Fibroblast of gingiva (primary cell): ENCODE measurements at places on chromosomes 7 and 10.
A peak's percentile ranks its signal among the peaks of the same experiment; 100 is the strongest.

DNA sequence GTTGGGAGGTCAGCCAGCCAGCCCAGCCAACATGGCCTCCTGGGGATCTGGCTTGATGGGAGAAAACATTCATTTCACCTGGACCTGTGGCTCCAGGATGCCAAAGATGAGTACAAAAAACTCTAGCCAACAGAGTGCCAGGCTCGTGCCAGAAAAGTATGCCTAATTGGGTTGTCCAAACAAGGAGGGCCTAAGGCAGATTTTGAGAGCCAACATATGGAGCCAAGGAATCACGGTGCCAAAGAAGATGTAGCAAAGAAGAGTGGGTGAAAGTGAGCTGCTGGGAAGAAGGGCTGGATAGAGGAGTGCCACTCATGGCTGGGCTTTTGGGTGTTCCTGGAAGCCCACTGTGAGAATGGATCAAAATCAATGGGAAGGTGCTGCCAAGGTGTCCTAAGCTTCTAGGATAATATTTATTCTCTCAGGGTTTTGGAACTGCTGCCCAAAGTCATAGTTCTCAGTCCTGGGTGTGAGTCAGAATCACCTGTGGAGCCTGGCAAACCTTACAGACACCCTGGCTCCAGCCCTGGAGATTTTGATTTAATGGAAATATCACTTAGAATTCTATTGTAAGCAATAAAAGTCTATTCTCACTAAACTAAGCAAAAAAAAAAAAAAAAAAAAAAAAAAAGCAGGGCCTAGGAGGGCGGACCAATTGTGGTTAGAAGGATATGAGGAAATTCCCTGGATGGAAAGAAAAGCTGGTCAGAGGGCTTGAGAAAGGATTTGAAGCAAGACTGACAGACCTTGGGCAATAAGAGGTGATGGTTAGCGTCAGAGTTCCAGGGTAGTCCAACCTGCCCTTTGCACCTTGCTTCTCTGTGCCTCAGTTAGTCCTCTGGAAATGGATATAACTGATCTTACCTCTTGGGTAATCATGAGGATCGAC is 182.2 kb upstream of the PRR15 start:
- no peak for DNase-seq

- DNase-seq: no peak
Measured at GRCh38 chr10:131666091-131666490, 234.7 kb upstream of the PPP2R2D start.

- DNase-seq: no peak
Measured at GRCh38 chr7:46492466-46492865, 571.4 kb upstream of the IGFBP3 start.

GRCh38 chr7:41771717-41772116 is 68.8 kb upstream of the INHBA start:
- DNase-seq: no peak

- DNase-seq: no peak
Measured at GRCh38 chr10:47059606-47060311, 148.5 kb downstream of the PTPN20 start.

DNA sequence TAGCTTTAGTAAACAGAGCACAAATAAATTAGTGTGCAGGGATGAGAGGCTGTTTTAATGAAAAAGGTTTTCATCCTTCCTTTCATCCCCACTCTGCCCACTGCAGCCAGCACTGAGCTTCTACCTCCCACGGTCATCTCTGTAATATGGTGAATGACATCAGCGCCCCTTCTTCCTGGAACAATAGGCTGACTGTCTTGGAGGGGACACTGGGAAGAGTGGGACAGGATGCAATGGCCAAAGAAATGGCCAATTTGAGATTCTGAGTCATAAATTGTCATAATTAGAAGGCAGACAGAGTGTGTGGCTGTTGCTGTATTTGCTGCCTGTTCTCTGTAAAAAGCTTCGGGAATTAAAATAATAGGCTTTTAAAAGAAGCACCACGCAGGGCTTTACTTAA is 126.7 kb upstream of the CALN1 start:
- DNase-seq: no peak

DNA sequence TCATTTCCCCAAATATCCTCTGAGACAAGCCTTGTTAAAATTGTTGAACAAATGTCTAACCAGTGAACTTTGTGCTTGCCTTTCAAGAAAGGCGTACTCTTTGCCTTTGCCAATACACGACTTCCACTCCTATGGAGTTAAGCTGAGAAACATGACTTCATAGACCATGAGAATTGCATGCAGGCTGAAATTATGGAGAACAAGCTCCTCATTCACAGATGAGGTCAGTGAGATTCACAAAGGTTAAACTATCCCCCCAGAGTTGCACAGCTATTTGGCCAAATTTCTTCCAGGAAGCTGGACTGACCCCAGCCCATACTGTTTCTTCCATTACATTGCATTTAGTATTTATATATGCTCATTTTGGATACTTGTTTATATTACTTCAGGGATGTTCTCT is 221.4 kb upstream of the SEMA3C start:
- DNase-seq: no peak

DNA sequence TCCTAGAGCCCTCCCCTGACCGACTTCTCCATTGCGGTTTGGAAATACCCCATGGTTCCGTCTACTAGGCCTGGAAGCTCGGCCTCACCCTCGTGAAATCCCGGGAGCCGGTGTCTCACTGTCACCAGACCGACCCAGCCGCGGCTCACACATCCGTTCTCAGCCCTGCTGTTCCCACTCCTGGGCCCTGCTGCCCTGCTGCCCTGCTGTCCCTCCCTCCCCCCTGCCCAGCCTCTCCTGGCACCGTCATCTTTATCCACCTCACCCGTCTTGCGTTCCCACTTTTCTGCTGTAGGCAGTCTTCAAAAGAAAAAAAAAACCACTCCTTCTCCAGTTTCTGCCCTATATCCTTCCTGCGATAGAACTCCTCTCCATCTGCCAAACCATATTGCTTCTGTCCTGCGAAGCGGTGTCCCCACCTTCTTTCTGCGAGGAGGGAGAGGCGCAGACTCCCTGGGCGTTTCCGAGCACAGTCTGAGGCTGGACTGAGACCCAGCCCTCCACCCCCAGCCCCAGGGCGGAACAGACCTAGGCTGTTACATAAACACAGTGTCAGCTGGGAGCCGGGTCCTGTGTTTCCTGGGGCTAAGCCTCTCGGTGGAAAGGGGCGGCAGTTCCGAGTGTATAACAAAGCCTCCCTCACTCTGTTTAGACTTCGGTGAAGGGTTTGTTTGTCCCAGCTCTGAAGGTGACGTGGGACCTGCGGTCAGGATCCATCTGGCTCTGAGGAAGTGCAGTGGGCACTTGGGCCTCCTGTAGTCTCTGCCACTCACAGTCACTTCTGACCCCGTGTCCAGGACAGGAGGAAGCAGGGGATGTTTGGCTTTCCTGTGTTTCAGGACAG is 2.8 kb downstream of the AGAP3 start:
- DNase-seq: peak; percentile 74
